ENCODE measurements at places on chromosomes 6 and 20.
A peak's percentile ranks its signal among the peaks of the same experiment; 100 is the strongest.

DNA sequence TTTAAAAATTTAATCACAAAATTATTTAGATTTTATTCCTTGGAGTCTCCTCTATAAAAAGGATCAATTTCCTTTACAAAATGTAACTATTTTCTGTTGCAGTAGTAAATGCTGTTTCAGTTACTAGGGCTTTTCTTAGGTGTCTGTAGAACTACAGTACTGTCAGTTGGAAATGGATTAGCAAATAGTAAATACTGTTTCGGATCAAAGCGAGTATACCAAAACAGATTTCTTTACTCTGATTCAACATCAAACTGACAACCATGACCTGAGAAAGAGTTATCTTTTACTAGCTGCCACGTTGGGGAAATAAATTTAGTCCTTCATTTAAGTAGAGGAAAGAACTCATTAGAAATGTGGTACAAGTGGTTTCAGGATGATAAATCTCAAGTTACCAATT lies 172.5 kb downstream of the HS3ST5 start:
- DNase-seq: no peak

DNA sequence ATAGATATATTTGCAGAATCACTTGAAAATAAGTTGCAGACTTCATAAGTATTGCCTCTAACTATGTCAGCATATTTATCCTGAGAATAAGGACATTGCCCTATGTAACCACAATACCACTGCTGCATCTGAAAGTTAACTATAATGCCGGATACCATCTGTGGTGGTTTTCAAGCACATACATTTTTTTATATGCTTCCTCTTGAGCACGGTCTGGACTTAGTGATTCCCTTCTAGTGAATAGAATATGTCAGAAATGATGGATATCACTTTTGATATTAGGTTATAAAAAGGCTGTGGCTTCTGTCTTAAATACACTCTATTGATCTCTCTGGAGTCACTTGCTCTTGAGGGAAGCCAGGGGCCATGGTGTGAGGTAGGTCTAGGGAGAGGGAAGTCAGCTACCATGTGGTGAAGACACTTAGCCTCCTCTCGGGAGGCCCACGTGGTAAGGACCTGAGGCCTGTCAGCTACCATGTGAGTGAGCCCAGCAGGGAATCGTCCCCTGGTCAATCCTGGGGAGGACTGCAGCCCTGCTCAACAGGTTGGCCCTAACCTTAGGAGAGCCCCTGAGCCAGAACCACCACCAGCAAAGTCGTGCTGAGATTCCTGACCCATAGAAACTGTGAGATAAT lies 57.5 kb downstream of the CCDC170 start:
- DNase-seq: no peak

- no peak for DNase-seq
Observed at GRCh38 chr6:38774929-38775707, 60.0 kb downstream of the DNAH8 start.

GRCh38 chr6:111367393-111368088 lies 115.5 kb downstream of the REV3L start:
- no peak for DNase-seq

- DNase-seq: peak; percentile 24
Observed at GRCh38 chr6:147204060-147204785, at the start of gene STXBP5. TSS of gene STXBP5 (plus strand) at chr6:147204417. CDS start at chr6:147204533, 116 bp downstream.

DNA sequence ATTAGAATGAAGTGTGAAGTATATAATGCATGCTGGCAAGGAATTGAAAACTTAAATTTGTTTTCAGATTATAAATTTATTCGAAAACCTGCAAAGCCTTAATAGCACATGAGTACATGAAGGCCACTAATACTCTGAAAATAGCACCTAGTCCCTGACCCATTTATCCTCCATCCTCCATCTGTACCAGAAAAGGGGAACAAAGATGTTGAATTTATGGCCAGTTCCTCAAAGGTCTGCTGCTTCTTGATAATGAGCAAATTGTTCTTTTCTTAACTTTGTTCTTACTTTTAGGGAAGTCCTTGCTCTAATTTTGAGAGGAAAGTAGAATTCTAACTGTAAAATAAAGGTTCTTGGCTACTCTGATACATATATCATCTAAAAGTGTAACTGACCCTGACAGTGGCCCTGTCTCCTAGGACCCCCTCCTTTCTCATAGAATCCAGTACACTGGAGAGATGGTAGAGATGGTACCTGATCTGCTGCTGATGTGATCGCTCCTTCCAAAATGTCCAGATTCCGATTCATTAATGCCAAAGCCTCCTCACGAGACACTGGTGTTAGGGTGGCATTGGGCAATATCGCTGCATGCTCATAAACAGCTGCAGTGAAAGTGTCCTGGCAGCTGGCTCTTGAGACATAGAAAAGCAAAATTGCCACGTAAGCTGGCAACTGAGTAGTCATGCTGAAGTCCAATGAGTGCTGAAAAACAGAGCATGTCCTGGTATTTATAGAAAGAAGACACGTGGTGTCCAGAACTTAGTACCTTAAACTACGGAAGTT lies at the start of gene VNN1:
VNN1 (minus strand) TSS at position 704 of the 783 bp plus-strand sequence; CDS start at position 684, 20 bp downstream.
- DNase-seq: no peak

DNA sequence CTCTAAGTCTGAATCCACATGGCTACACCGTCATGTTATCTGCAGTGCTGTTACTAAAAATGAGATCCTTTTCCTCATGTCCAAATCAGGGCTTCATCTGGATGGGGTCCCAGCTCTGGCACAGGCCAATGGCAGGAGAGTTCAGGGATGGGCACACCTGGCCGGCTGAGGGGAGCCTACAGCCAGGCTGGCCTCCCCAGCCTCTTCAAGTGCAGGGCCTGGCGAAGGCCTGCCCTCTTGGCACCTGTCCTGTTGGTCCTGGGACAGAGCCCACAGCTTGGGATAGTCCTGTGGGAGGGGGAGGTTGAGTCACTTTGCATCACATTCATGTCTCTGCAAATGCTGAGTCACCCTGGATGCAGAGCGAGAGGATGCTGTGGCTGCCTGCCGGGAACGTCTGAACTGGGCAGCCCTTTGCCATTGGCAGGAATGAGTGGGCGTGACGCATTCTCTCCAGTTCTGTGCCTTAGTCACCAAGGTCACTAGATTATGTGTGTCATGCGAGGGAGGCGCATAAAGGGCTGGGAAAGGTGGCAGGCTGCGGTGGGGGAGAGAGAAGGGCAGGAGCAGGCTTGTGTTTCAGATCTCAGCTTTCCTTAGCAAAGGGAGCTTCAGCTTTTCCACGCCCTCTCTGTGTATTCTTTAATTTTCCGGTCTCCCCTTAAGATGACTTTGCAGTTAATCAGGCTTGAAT lies 223.2 kb upstream of the ECI2 start:
- DNase-seq: no peak

- DNase-seq: no peak
Observed at GRCh38 chr6:133957780-133958242, 4.8 kb downstream of the TBPL1 start.

GRCh38 chr20:35344354-35344837 lies 52.2 kb upstream of the FAM83C start:
- no peak for DNase-seq

GRCh38 chr6:159008656-159009288 lies 8.8 kb upstream of the RSPH3 start:
- no peak for DNase-seq

All from NCI-H1436 (cell line).